ENCODE measurements at places on chromosomes 7 and 10. TPM values are rescaled to one million over a fixed set of nuclear protein-coding genes. Genes with fewer than 3 reads are reported as not detected.

SPACDR gene
- 1.8 TPM for total RNA-seq

SPDYE16 gene
- 0.90 TPM for total RNA-seq

LDB1 gene
- total RNA-seq = 60.1 TPM

- H3K4me3 ChIP-seq = no peak overlapping the region
- no peak for DNase-seq
- no peaks in the 10 kb centered on the region for H3K36me3 ChIP-seq
- no peak overlapping the region for H3K27ac ChIP-seq
These were observed 219.3 kb upstream of the TAC1 start for GRCh38 chr7:97512441-97513207.

DNA sequence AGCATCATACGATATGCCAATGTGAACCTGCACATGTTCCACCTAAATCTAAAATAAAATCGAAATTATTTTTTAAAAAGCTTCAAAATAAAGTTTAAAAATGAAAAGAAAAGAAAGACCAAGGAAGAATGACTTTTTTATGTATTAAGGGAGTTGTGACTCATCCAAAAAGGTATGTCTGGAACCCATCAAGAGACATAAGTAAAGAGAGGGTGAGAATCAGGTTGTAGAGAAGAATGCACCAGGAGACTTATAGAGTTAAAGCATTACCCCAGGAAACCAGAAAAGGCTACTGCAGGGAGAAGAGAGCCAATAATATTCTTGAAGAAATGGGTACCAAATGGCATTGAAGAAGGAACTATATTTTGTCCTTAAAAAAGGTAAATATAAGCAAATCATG is 69.8 kb downstream of the CTTNBP2 start:
- no peak overlapping the region for H3K27ac ChIP-seq
- H3K27me3 ChIP-seq = no peaks in the 10 kb centered on the region
- no peak overlapping the region for H3K4me3 ChIP-seq
- no peaks in the 10 kb centered on the region for H3K36me3 ChIP-seq
